ELR (cell line): ENCODE measurements at places on chromosomes 1 and 21.

DNA sequence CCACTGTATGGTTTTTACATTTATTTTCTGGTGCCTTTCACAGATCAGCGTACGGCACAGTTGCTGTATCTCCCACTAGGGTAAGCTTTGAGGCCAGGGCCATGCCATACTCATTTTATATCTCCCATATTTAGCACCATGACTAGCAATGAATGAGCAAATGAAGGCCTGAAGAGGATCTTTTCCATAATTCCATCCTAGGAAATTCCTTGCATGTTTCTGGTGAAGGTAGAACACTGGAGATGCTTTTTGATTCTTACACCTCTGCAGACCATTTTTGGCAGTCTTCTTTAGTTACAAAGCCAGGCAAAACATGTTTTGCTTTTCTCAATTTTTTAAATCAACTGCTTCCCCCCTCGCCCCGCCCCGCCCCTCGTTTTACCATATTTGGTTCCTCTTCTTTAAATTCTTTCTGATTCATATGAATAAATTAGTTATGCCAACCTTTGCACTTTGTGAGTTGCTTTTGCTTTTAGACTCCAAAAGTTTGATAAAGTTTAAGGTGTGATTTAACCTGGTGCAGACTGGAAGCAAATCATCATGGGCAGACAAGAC is 78.9 kb upstream of the AK4 start:
- DNase-seq: no peak

DNA sequence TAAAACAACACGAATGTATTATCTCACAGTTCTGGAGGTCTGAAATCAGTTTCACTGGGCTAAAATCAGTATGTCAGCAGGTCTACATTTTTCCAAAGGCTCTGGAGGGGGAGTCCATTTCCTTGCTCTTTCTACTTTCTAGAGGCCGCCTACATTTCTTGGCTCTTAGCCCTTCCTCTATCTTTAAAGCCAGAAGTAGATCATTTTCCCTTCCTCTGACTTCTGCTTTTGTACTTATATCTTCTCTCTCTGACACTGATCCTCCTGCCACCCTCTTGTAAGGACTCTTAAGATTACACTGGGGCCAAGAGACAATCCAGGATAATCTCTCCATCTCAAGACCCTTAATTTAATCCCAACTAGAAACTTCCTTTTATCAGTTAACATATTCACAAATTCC is 41.4 kb downstream of the MSH4 start:
- no peak for DNase-seq

DNA sequence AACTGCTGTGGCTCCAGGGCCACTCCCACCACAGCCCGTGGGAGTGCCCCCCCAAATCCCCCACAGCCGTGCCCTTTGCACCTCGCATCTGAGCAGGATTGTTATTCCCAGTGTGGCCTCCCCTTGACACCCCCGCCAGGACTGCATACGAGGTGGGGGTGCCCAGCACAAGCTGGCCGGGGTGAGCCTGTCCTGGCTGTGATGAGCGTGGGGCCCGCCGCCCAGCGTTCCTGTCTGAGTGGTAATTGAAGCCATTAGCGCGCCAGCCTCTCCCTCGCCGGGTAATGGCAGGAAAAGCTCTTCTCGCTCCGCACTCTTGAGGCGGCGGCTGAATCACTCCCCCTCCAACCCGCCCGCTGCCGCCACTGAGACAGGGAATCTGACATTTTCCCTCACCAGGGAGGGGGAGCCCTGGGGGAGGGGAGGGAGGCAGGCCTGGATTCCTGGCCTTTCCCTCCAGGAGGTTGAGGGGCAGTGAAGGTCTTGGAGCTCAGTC is 27.7 kb downstream of the PTPRF start:
- DNase-seq: no peak

DNA sequence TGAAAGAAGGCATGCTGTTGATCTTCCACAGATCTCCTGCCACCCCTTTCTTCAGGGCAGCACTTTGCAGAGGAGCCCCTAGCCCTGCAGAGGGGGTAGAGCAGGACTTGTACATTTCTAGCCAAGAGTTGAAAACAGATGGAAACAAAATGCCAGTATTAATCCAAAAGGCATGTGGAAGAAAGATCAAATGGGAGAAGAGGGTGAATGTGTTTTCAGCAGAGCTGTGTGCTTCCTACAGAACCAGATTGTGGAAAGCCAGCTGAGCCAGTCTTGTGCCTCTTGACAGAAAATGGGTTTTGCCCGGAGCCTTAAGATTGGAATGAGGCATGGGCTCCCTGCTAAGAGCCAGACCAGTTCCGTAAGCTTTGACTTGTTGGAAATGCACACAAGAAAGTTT is 105.2 kb upstream of the TSPAN2 start:
- DNase-seq: no peak

DNA sequence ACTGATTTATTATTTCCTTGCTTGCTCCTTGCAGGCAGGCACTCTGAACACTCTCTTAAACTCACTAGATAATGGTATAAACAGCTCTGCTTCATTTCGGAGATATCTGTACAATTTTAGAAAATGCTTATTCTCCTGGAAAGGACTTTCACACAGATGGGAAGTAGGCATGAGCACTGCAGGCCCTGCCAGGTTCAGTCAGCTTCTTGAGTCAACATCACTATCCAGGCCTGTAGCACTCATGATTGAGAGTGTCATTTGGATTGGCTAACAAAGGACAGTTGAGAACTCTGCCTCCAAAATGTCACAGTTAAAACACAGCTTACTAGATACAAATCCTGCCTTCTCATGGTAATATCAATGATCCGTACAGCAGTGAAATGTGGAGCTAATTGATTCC is 181.9 kb downstream of the CYYR1 start:
- no peak for DNase-seq

- no peak for DNase-seq
Measured at GRCh38 chr1:164858096-164858632, 299.2 kb downstream of the PBX1 start.

DNA sequence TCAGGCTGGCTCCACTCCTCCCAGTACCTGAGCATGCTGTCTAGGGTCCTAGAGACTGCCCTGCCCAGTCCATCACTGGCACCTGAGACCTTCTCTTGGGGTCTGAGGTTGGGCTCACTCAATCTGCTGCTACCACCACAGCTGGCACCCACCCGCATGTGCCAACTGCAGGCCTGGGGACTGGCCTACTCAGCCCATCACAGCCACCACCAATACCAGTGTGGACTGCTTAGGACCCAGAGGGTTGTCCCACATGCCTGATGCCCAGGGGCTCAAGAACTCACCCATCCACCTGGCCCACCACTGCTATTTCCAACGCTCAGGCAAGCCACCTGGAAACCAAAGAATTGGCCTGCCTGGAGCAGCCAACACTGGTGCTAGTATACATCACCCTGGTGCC is 63.5 kb downstream of the CYP4B1 start:
- DNase-seq: no peak
